Mammary microvascular endothelial cell (primary cell): ENCODE measurements at places on chromosomes 7 and 10. TPM values are rescaled to one million over a fixed set of nuclear protein-coding genes. Genes with fewer than 3 reads are reported as not detected.

Gene EPO
- total RNA-seq: not detected in 2 replicates

Gene LRIT1
- not detected in 2 replicates for total RNA-seq

Gene SPDYE5
- total RNA-seq: not detected in 2 replicates

Gene ANKRD61
- 0.20 and 0.40 TPM in 2 replicates for total RNA-seq

Gene OR2A1
- not detected in 2 replicates for total RNA-seq

Gene SPDYE2B
- not detected in 2 replicates for total RNA-seq

Gene C10orf105
- not detected in 2 replicates for total RNA-seq

Gene GIMAP4
- total RNA-seq: 62.7 and 64.1 TPM in 2 replicates

Gene DRGX
- total RNA-seq: not detected in 2 replicates

Gene CYP3A4
- total RNA-seq: not detected in 2 replicates

Gene KLF6
- 71.8 and 84.7 TPM in 2 replicates for total RNA-seq

Gene ANXA8L1
- not detected in 2 replicates for total RNA-seq

Gene LIPM
- not detected in 2 replicates for total RNA-seq

Gene SEM1
- total RNA-seq: 21.6 and 26.7 TPM in 2 replicates

Gene PLEKHS1
- total RNA-seq: not detected in 2 replicates

Gene ACTL6B
- not detected in 2 replicates for total RNA-seq

Gene TSPAN15
- 60.8 and 65.7 TPM in 2 replicates for total RNA-seq

Gene AKR1C1
- 0.30 and 1.3 TPM in 2 replicates for total RNA-seq

Gene AKAP9
- total RNA-seq: 15.9 and 16.3 TPM in 2 replicates

Gene TACC2
- 15.8 and 20.7 TPM in 2 replicates for total RNA-seq

Gene GDF2
- total RNA-seq: not detected in 2 replicates

Gene FKBP6
- total RNA-seq: not detected in 2 replicates

Gene GTF2I
- total RNA-seq: 94.1 and 98.5 TPM in 2 replicates

Gene SH3PXD2A
- 4.5 and 4.9 TPM in 2 replicates for total RNA-seq

Gene SERPINE1
- 1,812 and 1,952 TPM in 2 replicates for total RNA-seq

Gene AKR1C8
- total RNA-seq: not detected in 2 replicates

Gene PIP4K2A
- total RNA-seq: 15.5 and 26.3 TPM in 2 replicates

Gene NPFFR1
- not detected in 2 replicates for total RNA-seq

Gene LFNG
- 4.5 and 7.3 TPM in 2 replicates for total RNA-seq

Gene UPK3B
- 1.1 TPM in 1 of 2 replicates, not detected in the other for total RNA-seq

Gene CHN2
- 0.67 and 2.7 TPM in 2 replicates for total RNA-seq

Gene SEMA4G
- 0.84 and 1.8 TPM in 2 replicates for total RNA-seq

Gene SLC26A4
- total RNA-seq: 1.1 and 1.3 TPM in 2 replicates

Gene FEZF1
- total RNA-seq: not detected in 2 replicates

Gene ASZ1
- total RNA-seq: not detected in 2 replicates

Gene HOXA7
- total RNA-seq: 11.9 and 13.6 TPM in 2 replicates

Gene PRKCQ
- total RNA-seq: 0.05 and 0.07 TPM in 2 replicates

Gene GPER1
- 0.79 and 2.0 TPM in 2 replicates for total RNA-seq

Gene CREB5
- 8.3 and 12.0 TPM in 2 replicates for total RNA-seq

Gene FAM170B
- not detected in 2 replicates for total RNA-seq

Gene VWA2
- total RNA-seq: not detected in 2 replicates

Gene TOMM7
- total RNA-seq: 85.7 and 106 TPM in 2 replicates

Gene GRID2IP
- total RNA-seq: not detected in 2 replicates

Gene NPY
- not detected in 2 replicates for total RNA-seq

Gene ITPRID1
- not detected in 2 replicates for total RNA-seq

Gene FAM25A
- not detected in 2 replicates for total RNA-seq

Gene PNLIPRP3
- total RNA-seq: not detected in 2 replicates

Gene EFCAB10
- total RNA-seq: 0.44 TPM in 1 of 2 replicates, not detected in the other

Gene NUDT1
- 43.9 and 44.4 TPM in 2 replicates for total RNA-seq

Gene FGFR2
- 0.10 and 0.13 TPM in 2 replicates for total RNA-seq

Gene DTX2
- total RNA-seq: 6.9 and 11.5 TPM in 2 replicates

Gene MMD2
- total RNA-seq: not detected in 2 replicates
